ENCODE measurements at places on chromosomes 12 and 14. TPM values are rescaled to one million over a fixed set of nuclear protein-coding genes. Genes with fewer than 3 reads are reported as not detected.

GRCh38 chr12:111450676-111451075 lies 45.0 kb downstream of the SH2B3 start:
- no peak for DNase-seq

- peak; percentile 82 for DNase-seq
Observed at GRCh38 chr12:57213058-57213715, 3.4 kb upstream of the NXPH4 start.

GRCh38 chr12:2334271-2334670 lies 281.5 kb downstream of the CACNA1C start:
- DNase-seq = no peak

The PSEN1 gene
- total RNA-seq = 44.0 TPM

The FLRT2 gene
- not detected for total RNA-seq

The LBHD2 gene
- not detected for total RNA-seq

All from CD4-positive, CD25-positive, alpha-beta regulatory T cell (primary cell).